ENCODE measurements at places on chromosomes 11 and 22.

DNA sequence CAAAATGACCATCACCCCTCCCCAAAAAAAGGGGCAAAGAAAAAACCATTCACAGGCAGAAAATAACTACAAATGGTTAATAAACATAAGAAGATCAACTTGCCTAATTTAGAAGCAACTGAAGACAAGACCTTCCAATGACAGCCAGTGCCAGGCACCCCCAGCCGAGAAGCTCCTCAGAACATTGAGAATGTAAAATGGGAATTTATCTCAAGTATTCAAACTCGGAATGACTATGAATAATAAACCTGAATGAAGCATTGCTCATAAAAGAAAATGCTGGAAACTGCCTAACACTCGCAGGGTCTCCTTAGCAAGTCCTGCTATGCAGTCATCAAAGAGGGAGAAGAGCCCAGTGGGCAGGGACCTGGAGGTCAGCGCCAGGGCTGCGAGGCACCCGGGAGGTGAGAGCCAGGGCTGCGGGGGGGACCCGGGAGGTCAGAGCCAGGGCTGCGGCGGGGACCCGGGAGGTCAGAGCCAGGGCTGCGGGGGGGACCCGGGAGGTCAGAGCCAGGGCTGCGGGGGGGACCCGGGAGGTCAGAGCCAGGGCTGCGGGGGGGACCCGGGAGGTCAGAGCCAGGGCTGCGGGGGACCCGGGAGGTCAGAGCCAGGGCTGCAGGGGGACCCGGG, 23.2 kb upstream of the MOB2 start:
- DNase-seq = no peak

GRCh38 chr11:45948356-45948755, 25.9 kb downstream of the LARGE2 start:
- no peak for DNase-seq

DNA sequence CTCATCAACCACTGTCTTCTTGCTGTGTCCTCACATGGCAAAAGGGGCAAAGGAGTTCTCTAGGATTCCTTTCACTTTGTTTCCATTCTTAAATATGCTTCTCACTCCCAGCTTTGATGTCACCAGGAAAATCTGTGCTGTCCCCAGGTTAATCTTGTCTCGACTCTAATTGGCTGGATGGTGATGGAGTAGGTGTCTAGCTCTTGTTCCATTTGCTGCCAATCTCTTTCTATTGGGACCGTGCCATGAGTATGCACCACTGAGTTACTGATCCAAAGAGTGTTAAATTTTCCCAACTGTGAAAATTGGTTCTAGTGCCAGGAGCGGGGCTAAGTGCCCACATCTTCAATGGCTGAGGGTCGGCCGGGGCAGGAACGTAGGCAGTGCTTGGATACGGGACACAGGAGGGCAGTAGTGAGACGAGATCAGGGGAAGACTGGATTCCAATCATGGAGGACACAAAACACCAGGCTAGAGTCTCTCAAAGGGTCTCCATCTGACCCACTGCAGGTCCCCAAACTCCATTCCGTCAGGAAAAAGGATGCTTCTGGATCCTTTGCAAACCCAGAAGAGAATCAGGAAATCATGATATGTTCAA, 47.7 kb upstream of the CSNK2A3 start:
- no peak for DNase-seq

DNA sequence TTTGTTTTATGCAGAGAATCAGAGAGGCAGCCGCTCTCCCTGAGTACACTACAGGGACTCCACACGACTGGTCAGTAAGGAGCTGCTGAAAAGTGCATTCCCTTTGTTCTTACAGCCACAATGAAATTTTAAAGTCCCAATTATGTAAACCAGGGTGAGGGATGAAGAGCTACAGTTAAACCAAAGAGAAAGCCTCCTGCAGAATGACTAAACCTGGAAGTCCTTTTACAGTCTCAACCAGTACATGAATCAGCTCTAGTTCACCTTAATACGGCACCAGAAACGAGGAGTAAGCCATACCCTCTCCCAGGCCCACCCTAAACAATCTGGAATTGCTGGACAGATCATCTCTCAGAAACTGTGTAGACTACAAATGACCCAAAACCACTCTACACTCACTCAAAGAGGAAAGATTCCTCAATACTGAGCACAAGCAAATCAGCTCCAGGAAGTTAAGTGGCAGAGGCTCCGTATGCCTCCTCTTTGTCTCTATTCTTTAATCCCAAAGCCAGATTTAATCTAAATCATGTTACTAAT, 113.1 kb downstream of the RBFOX2 start:
- no peak for DNase-seq

GRCh38 chr11:119795231-119795630, 66.2 kb upstream of the NECTIN1 start:
- DNase-seq = no peak

DNA sequence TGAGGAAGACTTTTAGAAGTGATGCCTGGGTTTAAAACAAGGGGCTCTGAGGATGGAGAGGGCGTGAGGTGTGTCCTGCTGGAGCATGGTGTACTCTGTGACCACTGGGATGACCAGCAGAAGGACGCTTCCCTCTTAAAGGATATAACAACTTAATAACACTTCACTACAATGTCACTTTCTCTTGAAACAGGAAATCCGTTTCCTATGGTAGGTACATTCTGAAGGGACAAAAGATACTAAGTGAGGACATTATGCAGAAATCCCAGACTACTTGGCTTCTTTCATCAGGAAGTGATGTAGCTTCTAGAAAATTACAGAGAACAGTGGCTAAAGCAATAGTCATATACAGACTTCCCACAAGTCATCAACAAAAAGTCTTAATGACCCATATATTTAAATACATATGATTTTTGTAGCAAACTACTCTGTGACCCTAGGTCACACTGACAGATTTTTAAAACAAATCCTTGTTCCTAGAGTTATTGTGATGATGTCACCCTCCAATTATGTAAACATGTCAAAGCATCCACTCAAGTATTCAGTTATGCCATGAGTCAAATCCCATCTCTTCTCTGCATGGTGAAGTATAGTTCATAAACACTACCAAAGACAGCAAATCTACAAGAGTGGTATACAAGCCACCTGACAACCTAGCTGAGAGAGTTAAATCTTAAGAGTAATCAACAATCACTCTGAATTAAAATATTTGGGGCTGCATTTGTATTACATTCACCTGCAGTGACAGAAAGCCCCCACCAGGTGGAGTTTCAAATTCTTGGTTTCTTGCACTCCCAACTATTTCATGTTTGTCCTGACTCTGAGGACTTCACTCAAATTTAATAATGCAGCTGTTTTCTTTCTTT, 32.8 kb downstream of the PITPNB start:
- DNase-seq = peak; percentile 63

- DNase-seq = no peak
These were observed 15.6 kb downstream of the TBC1D10A start for GRCh38 chr22:30310881-30311771.

DNA sequence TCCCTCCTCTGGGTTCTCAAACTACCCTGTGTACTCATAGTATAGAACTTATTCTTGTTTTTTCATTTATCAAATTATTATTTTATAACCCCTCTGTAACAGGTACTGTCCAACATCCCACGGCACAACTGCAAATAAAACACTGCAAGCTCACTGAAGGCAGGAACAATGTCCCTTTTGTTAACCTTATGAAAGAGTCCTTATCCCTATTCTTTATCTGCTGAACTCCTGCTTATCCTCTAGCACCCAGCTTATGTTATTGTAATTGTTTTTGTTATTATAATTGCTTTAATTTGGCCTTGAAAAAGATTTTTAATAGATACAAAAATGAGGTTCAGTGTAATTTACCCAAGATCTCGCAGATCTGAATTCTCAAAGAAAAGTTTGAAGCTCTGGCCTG, 130.4 kb downstream of the MSANTD4 start:
- DNase-seq = no peak

DNA sequence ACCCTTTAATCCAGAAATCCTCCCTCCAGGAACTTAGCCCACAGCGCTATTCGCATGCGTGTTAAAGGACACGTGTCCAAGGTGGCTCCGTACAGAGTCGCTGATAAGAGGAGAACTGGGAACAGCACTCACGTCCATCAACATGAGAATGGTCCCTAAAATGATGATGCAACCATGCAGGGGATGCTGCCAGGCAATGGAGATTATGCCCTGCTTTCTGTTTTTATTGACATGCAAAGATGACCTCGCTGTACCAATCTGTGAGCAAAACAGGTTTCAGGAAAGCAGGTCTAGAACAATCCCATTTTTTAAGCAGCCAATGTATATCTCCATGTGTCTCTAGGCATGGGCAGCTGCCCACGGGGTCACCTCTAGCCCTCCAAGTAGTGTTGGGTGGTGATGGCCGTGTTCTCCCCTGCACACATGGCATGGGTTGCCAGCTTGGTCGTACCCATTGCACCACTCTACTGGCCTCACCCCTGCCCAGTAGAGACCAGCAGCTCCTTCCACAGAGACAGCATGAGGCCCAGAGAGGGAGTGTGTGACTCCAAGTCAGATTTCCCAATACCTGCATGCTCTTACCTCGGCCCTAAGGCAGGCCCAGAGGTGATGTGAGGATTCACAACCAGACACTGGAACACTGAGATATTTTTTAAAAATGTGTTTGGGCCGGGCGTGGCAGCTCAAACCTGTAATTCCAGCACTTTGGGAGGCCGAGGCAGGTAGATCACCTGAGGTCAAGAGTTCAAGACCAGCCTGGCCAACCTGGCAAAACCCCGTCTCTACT, 68.3 kb upstream of the LINC01488 start:
- DNase-seq = no peak

DNA sequence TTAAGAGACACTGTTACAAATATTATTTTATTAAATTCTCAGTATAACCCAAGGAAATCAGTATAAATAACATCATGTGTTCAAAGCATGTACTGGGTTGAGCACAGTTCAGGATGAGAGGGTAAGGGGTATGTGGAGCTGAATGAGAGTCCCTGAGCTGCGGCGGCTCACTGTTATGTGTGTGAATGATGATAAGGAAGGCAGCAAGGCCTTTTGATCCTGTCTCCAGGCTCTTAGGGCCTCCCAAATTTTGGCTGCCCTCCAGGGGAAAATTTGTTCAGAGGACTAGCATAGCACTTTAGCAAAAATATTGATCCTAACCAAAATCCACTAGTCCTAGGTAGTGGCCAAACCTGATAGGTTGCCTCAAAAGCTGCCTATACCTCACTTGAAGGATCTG, 86.1 kb upstream of the SPON1 start:
- no peak for DNase-seq

DNA sequence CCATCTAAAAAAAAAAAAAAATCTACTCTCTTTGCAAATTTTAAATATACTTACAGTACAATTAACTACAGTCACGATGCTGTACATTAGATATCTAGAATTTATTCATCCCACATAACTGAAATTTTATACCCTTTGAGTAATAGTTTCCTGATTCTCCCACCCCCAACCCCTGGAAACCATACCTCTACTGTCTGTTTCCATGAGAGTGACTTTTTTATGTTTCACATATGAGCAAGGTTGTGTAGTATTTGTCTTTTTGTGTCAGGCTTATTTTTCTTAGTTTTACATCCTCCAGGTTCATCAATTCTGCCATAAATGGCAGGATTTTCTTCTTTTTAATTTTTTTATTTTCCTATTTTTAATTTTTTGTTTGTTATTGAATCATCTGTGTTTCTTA, 3.2 kb downstream of the HBB start:
- no peak for DNase-seq

- no peak for DNase-seq
These were observed 31.9 kb downstream of the POU2AF1 start for GRCh38 chr11:111347002-111347722.

GRCh38 chr11:34941688-34942087, 25.3 kb downstream of the PDHX start:
- DNase-seq = no peak

GRCh38 chr11:59426361-59427067, at the start of gene OR5A2:
Gene OR5A2 (minus strand): TSS chr11:59426413. CDS start chr11:59422953, 3,460 bp downstream.
- DNase-seq = no peak

DNA sequence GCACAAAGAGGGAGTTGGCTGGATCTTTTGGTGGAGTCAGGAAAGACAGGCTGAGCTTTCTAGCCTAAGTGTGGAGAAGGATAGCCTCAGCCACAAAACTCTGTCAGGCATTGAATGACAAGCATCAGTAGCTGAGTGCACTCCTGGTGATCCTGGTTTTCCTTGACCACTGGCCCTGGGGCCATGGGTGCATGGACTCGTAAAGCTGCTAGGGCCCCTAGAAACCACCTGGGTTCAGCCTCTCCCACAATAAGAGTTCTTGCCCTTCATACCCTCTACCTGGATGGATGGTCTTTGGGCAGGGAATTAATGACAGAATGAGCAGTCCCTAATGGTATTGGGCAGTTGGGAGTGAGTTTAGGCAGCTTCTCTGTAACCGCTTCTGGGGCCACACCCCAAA, 22.9 kb downstream of the TUB start:
- DNase-seq = no peak

DNA sequence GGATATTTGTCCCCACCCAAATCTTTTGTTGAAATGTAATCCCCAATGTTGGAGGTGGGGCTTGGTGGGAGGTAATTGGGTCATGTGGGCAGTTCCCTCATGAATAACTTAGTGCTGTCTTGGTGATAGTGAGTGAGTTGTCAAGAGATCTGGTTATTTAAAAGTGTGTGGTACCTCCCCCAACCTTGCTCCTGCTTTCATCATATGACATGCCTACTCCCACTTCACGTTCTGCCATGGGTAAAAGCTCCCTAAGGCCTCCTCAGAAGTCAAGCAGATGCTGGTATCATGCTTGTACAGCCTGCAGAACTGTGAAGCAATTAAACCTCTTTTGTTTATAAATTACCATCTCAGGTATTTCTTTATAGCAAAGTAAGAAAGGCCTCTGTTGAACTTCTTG, 30.6 kb downstream of the AAMDC start:
- DNase-seq = no peak

DNA sequence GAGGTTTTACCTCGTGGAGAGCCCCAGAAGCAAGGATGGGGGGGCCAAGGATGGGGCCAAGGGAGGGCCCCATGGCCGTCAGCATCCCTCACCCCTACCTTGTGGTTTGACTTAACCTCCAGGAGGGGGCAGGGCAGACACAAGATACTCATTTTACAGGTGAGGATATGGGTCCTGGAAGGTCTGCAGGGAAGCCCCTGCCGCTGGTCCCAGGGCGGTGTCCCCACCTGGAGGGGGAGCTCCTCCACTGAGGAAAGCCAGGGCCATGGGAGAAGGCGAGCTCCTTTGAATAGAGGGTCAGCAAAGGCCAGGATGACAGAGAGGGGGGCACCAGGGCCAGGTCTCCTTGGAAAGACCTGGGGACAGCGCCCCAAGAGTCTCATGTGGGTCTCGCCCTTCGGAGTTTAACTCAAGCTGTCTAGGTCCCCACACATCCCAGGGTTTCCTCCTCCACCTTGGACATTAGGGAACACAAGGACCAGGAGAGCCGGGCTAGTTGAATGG, 5.9 kb upstream of the ADORA2A start:
- peak; percentile 29 for DNase-seq

- DNase-seq = no peak
These were observed 10.2 kb downstream of the CLDN25 start for GRCh38 chr11:113789675-113790320.

DNA sequence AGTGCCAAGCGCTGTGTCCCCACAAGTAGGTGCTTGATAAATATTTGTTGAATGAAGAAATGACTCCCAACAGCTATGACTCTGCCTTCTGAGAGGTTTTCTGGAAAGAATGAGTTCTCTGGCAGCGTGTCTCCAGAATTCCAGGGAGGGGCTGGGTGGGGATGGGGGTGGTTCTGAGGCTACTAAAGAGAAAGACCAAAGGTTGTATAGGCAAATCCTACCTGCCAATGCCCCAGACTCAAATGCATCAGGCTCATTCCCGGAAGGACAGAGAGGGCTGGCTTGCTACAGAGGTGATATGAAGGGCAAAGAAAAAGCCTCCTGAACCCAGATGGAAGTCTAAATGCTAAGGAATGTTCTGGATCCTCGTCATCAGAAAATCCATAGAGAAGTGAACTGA, 1.9 kb downstream of the DUSP18 start:
- DNase-seq = no peak

Data from T-cell (primary cell).